ENCODE measurements at places on chromosomes 11 and 22.

DNA sequence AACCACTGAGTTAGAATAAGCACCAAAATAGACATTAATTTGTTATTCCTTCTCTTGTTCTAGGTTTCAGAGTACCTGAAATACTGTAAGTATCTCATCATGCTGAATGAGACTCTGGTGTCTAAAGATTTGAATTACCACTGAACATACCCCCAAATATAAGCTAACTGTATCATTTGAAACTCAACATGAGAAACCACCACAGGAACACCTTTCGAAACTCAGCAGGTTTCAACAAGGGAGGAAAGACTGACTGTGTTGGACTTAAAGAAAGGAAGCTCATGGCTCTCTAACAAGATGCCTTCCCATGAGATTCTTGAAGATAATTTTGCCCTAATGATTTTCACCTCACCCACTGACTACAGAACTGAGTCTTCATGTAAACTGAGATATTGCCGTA is 37.0 kb downstream of the PRCP start:
- DNase-seq: no peak

DNA sequence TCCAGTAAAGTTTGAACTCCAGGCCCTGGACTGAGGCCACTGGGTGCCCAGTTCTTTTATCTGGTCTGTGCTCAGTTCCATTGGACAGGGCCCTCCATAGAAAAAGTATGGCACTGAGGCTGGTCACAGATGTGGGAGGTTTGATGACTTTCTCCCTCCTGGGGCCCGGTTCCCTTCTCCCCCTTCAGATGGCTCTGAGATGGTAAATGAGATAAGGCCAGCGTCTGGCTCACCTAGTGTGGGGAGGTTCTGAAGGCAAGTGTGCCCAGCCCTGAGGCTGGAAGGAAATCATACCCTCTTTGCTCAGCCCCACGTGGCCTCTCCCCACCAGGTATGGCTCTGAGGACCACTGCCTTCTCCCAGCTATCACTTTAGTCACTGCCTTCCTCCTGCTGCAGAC is 1.5 kb upstream of the CLDN5 start:
- DNase-seq: no peak

GRCh38 chr11:10646681-10647355 is 46.7 kb downstream of the IRAG1 start:
- no peak for DNase-seq

DNA sequence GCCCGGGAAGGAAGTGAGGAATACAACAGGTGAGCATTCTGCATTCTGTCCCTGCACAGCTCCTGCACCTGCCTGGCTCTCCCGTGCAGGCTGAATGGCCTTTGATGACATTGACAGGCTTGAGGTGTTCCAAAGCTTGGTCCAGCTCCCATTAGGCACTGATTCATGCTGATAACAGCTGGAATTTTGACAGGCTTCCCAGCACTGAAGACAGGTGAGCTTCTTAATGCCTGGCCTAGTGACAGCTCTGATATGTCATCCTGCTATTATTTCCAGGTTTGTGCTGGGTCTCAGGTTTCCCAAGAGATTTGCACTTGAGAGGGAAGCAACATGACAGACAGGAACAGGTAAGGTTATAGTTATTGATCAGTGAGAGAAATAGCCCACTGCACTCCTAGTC is 58.0 kb upstream of the MTNR1B start:
- DNase-seq: no peak

DNA sequence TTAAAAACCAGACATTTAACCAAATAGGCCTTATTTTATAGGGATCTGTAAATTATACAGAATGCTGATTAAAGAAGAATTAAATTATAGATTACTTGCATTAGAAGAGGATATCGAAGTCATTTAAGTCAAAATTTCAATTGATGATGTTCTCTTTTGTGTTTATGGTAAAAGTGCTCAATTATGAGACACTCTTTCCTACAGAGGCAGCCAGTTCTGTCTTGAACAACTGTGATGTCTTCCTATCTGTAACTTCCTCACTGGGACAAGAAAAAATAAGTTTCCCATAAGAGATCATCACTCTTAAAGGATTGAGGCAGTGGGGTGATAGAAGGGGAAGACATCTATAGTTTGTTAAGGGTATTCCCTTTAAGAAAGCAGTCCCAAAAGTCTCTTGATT is 613.5 kb downstream of the INSC start:
- DNase-seq: no peak

- no peak for DNase-seq
These were observed 145.6 kb downstream of the WNT7B start for GRCh38 chr22:45831394-45831793.

Measured in T1000 (cell line).